Stimulated activated CD4-positive, alpha-beta T cell treated with anti-CD3 and anti-CD28 coated beads, Interleukin-12 subunit alpha, Interleukin-12 subunit beta, amount 100 ng/mL, for 4 hours (primary cell): ENCODE measurements at places on chromosomes 2 and 18.

GRCh38 chr2:72133721-72134407, 13.8 kb downstream of the CYP26B1 start:
- no peak for DNase-seq

- DNase-seq = no peak
Observed at GRCh38 chr2:229296536-229296935, 25.4 kb upstream of the PID1 start.

DNA sequence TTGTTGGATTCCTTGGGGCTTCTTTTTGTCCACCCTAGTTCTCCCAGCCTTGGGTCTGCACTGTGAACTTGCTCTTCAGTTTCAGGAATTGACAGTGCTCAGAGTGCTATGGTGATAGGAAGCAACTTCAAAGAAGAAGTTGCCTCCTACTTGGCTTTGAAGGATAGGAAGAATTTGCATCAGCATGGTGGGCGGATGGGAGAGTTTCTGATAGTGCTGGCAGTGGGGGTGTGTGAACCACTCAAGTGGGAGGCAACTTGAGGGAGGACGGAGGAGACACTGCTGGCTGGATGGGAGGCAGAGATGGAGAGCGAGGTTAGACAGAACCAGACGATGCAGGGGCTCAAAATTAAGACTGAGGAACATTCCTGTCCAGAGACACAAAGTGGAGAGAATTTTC, 164.4 kb upstream of the SKOR2 start:
- DNase-seq = no peak

DNA sequence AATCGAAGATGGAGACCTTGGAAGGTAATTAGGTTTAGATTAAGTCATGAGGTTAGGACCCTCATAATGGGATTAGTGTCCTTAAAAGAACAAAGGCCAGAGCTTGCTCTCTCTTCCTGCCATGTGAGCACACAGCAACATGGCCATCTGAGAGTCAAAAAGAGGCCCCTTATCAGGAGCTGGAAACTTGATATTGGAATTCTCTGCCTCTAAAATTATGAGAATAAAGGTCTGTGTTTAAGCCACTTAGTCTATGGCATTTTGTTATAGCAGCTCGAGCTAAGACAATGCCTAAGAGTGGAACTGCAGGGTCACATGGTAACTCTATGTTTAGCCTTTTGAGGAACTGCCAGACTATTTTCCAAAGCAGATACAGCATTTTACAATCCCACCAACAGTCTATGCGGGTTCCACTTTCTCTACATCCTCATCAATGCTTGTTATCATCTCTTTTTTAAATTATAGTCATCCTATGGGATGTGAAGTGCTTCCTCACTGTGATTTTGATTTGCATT, 42.4 kb downstream of the THADA start:
- no peak for DNase-seq

DNA sequence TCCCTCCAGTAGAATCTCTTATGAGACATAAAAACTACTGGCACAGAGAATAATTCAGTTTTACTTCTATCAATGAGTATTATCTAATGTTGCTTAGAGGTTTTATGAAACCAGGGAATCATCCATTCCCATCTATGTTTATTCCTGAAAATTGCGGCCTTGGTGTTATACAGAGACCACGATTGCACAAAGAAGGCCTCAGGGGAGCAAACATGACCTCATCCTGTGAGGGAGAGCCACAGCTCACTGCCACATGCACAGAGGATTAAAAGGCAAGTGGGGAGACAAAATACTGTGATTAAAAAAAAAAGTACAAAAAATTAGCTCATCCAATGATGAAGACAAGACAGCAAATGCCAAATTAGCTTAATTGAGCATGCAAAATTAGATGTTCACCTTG, 111.8 kb upstream of the SLC35G4 start:
- no peak for DNase-seq

DNA sequence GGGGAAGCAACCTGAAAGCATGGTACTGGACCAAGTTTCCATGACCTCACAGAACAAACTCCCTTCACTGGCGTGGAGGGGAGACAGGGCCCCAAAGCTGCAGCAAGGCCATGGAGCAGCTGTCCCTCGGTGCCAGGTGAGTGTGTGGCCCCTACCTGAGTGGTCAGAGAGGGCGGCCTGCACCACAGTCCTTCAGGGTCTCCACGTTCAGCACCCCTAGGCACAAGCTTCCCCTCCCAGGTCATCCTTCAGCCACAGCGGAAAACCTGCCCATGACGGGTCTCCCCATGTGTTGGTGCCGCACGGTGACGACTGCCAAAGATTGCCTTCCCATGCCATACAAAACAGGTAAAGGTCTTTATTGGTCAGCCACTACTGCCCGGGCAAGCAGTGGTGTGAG, 201.6 kb downstream of the MGAT5 start:
- DNase-seq = no peak

GRCh38 chr18:9616049-9616448, 1.7 kb upstream of the PPP4R1 start:
- DNase-seq = no peak

DNA sequence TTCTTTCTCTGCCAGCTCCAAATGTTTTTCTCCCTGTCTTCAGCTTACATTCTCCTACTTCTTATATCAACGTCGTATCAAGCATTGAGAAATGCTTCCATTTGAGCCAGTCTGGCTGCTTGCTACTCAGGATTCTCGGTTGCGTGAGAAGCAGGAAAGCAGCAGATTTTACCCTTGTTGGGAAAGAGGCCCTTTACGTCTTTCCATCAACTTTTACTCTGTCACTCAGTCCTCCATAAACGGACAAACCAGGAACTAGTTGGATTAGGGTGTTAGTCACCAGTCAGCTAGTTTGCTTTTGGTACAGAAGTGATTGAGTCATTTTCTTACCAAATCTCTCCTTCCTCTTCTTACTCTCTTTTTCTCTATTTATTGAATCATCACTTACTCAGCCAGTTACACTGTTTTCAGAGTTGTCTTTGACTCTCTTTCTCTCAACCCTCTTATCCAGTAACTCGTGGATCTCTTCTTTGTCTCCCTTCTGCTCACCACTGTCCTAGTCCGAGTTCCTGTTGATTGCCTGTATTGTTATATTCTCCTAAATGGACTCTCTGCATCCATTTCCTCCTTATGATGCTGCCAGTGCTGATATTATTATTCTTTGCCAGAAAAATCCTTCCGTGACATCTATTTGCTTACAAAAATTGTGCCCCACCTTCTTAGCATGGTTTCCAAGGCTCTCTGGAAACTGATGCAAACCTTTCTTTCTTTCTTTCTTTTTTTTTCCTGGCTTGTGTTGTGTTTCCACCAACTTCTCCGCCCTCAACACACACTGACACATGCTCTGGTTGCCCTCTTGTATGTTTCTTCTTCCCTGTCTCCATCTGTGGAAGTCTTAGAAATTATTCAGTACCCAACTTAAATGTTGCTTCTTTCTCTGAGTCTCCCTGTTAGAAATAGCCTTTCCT, 61.5 kb downstream of the VRK2 start:
- no peak for DNase-seq

DNA sequence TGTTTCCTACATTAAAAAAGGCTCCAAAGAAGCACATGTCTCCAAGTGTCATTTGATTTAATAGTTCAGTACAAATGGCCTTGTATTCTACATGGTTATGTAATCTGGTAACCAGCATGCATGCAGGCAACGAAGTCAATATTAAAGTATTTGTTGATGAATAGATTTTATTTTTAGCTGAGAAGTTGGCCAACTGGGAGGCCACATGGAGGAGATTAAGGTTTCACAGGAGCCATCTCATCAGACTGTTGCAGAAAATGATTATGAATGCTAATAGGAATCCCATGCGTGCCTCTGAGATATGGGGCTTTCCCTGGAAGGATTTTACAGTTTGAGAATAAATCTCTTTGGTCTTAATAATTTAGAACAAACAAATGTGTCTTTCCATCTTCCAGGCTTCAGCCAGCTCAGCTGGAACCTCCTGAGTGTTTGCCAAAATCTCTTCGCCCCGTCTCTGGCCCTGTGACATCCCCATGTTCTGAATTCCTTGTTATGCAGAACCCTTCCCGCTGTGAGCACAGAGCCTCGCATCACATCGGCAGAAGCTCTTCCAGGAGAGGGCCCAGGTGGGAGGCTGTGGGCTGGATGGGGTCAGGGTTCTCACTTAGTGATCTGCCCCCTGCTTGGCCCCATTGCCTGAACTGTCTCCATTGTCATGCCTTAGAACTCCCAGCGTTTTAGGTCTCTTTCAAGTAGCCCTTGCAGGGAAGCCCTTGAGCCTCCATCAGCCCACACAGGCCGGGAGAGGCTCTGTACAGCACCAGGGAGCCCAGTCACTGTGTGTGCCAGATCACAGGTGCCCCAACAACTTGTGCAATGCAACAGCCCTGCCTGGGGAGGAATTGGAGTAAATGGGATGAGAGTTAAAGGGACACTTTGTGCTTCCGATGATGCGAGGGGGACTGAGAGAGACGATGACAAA, 190.5 kb upstream of the TWIST2 start:
- no peak for DNase-seq

- DNase-seq = no peak
Observed at GRCh38 chr2:6919901-6920742, 2.9 kb downstream of the RNF144A start.

DNA sequence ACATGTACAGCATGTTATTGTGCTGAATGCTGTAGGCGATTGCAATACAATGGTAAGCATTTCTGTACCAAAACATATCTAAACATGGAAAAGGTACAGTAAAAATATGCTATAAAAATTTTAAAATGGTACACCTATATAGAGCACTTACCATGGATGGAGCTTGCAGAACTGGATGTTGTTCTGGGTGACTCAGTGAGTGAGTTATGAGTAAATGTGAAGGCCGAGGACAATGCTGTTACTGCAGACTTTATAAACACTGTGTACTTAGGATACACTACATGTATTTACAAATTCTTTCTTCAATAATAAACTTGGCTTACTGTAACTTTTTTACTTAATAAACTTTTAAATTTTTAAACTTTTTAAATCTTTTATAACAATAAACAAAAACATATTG, 473.4 kb upstream of the UBE2E3 start:
- no peak for DNase-seq

- DNase-seq = no peak
Observed at GRCh38 chr2:9310798-9311197, 104.2 kb downstream of the ASAP2 start.

GRCh38 chr2:127622561-127623387, 23.2 kb upstream of the GPR17 start:
- no peak for DNase-seq

DNA sequence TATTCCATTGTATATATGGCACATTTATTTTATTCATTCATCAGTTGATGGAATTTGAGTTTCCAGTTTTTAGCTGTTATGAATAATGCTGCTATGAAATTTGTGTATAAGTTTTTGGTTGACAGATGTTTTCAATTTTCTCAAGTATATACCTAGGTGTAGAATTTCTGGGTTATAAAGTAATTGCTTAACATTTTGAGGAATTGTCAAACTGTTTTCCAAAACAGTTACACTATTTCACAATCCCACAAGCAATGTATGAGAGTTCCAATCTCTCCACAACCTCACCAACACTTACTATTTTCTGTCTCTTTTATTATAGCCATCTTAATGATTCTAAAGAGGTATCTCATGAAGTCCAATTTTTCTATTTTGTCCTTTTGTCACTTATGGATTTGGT, 12.5 kb upstream of the WDSUB1 start:
- DNase-seq = no peak

GRCh38 chr2:3871002-3871401, 167.6 kb downstream of the DCDC2C start:
- no peak for DNase-seq

GRCh38 chr2:126506786-126507185, 149.2 kb upstream of the GYPC start:
- DNase-seq = no peak

DNA sequence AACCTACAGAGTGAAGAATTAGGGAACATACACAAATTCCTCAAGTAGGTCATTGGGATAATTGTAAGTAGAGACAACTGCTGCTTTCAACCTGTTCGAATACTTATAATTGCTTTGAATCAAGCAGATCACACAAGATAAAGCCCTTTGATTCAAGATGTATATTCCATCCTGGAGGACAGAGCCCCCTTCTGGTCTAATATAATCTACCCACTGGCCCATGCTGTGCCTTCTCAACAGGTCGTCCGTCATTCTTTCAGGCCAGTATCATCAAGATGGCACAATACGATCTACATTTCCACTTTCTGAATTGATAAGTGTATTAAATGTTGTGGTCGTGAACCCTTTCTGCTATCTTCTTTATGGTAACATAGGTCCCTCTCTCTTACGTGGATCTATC, 387.0 kb upstream of the CDH19 start:
- no peak for DNase-seq

- no peak for DNase-seq
Observed at GRCh38 chr2:199910338-199911051, 598 bp upstream of the C2orf69 start.

GRCh38 chr2:239106314-239106908, 258.5 kb downstream of the TWIST2 start:
- DNase-seq = no peak

GRCh38 chr2:75527676-75528075, 33.1 kb downstream of the EVA1A start:
- no peak for DNase-seq

DNA sequence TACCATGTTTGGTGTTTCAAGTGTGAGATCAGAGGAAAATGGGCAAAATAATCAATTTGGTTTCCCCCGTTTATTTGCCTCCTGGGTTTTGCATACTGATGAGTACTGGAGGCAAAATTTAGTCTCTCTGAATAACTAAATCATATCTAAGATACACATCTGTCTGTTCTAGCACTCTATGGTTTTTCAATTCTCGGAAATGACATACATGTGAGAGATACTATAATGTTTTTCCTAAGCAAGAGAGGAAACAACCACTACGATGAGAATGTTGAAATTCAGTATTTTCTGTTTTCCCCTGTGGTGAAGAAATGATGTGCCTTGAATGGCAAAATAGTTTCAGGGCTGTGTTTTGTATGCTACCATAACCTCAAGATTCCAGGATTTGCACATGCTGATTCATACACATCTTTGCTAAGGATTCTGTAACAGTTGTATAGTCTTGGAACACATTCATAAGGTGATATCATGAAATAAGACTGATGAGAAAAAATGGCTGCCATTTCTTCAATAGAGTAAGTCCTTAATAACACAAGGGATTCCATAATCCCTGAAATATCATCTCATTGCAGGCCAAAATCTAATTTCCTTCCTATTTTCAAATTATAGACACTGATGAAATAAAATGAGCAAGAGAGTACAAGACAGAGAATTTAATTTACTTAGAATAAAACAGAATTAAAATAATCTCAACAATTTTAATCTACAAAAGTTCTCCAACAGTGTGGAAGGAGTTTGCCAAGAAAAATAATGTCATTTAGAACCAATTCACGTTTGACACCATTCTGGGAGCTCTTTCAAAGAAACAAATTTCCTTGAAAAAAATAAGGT, 316.6 kb downstream of the FIGN start:
- DNase-seq = no peak

- DNase-seq = no peak
Observed at GRCh38 chr2:21310493-21310892, 186.7 kb downstream of the TDRD15 start.

GRCh38 chr2:125979886-125980285, 676.1 kb upstream of the GYPC start:
- no peak for DNase-seq

DNA sequence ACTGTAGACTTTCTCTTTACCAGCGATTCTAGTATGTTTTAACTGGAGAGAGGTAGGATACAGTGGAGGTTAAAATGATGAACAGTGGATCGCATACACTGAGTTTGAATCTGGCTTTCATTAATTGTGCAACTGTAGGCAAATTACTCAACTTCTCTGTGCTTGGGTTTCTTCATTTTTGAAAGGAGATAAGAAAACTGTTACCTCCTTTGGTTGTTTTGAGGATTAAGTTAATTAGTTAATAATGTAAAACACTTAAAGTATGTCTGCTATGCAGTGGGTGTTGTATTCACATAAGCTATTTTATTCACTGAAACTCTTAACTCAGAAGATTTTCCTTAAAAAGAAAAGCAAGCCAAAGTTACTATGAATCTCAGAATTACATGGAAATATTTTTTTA, 111.8 kb upstream of the CYP20A1 start:
- no peak for DNase-seq
